Kasumi-1 (cell line): ENCODE measurements at places on chromosomes 6 and 20.

DNA sequence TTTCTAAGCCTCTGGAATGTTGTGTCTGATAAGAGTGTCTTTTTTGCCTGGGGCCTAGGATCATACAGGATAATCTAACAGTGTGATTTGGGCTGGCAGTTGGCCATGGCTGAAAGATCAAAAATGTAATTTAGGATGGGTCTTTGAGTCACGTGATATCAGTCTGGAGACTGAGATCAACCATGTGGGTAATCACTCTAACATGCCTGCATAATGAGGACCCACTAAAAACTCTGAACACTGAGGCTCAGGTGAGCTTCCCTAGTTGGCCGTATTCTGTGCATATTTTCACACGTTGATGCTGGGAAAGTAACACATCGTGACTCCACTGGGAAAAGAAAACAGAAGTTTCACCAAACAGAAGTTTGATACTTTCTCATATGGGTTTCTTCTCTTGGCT is 6.3 kb upstream of the MMS22L start:
- DNase-seq, result no peak

- DNase-seq, result peak; percentile 47
Observed at GRCh38 chr6:105994591-105995390, 91.3 kb upstream of the PRDM1 start.

- no peak for DNase-seq
Observed at GRCh38 chr6:82951389-82951788, 114.3 kb downstream of the UBE3D start.

DNA sequence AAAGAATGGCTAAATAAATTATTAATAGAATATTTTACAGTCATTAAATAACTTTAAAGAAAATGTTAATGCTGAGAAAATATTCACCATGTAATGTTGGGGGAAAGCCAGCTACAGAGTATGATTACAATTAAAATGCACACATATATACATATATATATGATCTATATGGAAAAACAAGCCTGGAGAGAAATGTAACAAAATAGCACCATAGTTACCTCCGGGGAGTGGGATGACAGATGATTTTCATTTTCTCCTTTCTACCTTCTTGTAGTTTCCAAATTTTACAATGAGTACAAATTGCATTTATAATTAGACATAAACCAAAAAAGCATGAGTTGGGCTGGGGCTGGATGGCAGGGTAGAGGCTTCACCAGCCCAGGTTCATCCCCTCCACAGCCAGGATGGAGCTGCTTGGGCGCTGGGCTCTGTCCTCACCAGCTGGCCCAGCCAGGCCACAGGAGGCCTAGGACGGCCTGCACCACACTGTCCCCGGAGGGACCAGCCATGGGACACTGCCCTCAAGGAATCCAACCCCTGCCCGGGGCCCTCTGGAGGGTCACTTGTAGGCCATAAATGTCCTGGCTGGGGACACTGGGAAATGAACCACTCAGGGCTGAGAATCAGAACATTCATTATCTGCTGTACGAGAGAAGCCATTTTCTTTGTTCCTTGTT is 10.3 kb downstream of the C20orf203 start:
- no peak for DNase-seq

DNA sequence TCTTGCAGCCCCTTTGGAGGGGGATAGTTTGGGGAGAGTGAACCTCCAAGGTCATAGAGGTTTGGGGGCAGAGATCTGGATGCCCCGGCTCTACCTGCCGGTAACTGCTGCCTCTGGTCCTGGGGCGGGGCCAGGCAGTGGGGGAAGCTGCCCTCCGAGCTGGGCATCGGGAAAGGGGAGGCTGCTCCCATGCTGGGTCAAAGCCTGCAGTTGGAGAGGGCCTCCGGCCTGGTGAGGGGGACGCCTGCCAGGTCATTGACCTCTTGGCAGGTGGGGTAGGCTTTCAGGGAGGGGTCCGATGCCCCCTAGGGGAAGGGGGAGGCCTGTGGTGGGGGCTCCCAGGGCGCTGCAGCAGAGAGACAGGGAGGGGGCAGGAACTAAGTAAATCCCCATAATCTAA is 7.1 kb downstream of the COL11A2 start:
- DNase-seq, result no peak

- no peak for DNase-seq
Observed at GRCh38 chr20:43800186-43800585, 73.4 kb upstream of the GTSF1L start.

- no peak for DNase-seq
Observed at GRCh38 chr20:23180451-23180921, 94.4 kb upstream of the CD93 start.

DNA sequence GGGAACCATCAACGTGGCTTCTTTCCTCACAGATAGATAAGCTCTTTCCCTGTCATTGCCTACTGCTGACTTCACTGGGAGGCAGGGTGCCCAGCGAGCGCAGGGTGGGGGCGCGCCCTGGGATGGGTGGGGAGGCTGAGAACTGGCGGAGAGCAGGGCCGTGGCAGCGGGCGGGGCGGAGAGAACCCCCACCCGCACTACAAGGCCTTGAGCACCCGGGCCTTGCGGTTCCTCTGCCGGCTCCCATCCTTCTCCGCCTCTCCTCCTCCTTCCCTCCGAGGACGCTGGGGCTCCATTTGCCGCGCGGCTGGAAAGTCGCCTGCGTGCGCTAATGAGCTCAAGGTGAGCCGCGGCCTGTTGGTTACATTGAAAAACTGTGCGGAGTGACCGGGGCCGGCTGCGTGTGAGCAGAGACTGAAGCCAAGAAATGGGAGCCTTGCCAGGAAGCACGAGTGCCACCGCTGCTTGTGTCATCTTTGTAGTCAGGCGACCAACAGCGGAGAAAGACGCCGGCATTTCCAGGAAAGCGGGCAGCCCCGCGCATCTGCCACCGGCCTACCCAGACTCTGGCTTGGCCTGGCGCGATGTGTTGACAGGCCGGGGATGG is 963.5 kb upstream of the SLC35B3 start:
- no peak for DNase-seq
